ENCODE measurements at places on chromosomes 12 and 14. TPM values are rescaled to one million over a fixed set of nuclear protein-coding genes. Genes with fewer than 3 reads are reported as not detected.

Gene IL23A
- 19.8 TPM for total RNA-seq

Gene LRFN5
- total RNA-seq, result 0.46 TPM

Gene MIPOL1
- total RNA-seq, result not detected

Gene PARP2
- total RNA-seq, result 22.1 TPM

Gene GLT1D1
- 0.08 TPM for total RNA-seq

Gene C14orf132
- total RNA-seq, result 0.61 TPM

Gene ARF3
- 98.6 TPM for total RNA-seq

Gene BHLHE41
- not detected for total RNA-seq

Gene SERPINA9
- not detected for total RNA-seq

Gene TMEM63C
- total RNA-seq, result 0.65 TPM

DNA sequence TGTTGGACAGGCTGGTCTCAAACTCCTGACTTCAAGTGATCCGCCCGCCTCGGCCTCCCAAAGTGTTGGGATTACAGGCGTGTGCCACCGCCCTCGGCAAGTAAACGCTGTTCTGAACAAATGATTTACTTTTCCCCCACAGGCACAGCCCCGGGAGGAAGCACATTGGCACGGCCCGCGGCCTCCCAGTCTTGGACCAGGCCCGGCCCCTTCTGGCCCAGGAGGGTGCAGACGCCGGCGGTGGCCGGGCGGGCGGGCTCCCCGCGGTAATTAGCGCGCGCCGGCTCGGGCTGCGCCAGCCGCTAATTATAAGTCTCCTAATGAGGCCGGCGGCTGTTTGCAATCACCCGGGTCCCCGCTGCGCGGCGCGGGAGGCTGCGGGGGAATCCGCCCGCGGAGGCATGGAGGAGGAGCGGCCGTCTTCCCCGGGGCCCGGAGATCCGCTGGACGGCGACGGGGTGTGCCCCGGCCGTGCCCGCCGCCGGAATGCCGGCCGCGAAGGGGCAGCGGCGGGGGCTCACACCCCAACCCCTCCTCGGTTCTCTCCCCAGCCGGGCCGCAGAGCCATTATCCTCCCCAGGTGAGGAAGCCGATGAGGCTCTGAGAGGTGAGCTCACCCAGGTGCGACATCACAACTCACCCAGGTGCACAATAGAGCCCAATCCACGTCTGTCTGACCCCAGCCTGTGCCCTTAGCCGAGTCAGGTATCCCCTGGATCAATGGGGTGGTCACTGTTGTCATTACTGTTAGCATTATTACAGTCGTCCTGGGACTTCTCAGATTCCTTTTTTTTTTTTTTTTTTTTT lies 3.3 kb upstream of the POP5 start:
- peak; percentile 51 for DNase-seq

GRCh38 chr14:45377166-45377565 lies 124.2 kb upstream of the MIS18BP1 start:
- no peak for DNase-seq

- no peak for DNase-seq
Observed at GRCh38 chr14:48382961-48383360, 707.6 kb upstream of the MDGA2 start.

- no peak for DNase-seq
Observed at GRCh38 chr12:123058980-123059379, 78.5 kb downstream of the ARL6IP4 start.

- no peak for DNase-seq
Observed at GRCh38 chr12:116662612-116663144, 75.2 kb downstream of the SPRING1 start.

- no peak for DNase-seq
Observed at GRCh38 chr14:51396222-51396815, 156.3 kb downstream of the TMX1 start.

DNA sequence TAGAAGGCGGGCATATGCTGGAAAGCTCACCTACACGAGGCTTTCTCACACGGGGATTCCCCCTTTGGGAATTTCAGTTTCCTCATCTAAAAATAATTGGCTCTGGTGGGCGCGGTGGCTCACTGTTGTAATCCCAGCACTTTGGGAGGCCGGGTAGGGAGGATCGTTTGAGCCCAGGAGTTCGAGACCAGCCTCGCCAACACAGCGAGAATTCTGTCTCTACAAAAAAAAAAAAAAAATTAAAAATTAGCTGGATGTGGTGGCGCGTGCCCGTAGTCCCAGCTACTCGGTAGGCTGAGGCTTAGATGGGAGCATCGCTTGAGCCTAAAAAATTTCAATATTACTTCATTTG lies 400 bp upstream of the NDUFA12 start:
- DNase-seq, result no peak

DNA sequence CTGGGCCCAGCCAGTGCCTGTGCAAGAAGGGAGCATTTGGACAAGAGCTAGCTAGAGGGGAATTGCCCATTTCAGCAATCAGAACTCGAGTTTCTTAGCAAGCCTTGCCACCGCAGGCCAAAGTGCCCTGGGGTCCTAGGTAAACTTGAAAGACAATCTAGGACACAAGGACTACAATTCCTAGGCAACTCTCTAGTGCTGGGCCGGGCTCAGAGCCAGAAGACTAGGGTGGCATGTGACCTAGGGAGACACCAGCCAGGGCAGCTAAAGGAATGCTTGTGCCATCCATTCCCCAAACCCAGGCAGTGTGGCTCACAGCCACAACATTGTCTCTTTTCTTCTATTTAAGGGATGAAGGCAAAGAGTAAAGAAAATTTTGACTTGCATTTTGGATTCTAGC lies 205.0 kb downstream of the BMP4 start:
- DNase-seq, result no peak

GRCh38 chr12:108156717-108157116 lies 27.6 kb downstream of the WSCD2 start:
- DNase-seq, result no peak

DNA sequence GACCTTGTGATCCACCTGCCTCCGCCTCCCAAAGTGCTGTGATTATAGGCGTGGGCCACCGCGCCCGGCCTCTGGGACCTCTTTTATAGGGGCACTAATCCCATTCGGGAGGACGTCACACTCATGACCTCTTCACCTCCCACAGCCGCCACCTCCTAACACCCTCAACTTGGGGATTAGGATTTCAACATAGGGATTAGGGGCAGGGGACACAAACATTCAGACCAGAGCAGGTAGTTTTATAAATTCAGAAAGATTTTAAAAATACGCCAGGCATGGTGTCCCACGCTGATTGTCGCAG lies 49.4 kb downstream of the TPCN1 start:
- no peak for DNase-seq

- no peak for DNase-seq
Observed at GRCh38 chr14:61861320-61861865, 99.2 kb downstream of the SNAPC1 start.

GRCh38 chr12:50057896-50058670 lies 687 bp downstream of the ASIC1 start:
- DNase-seq, result no peak

- DNase-seq, result no peak
Observed at GRCh38 chr14:81268016-81268416, 47.3 kb upstream of the GTF2A1 start.

DNA sequence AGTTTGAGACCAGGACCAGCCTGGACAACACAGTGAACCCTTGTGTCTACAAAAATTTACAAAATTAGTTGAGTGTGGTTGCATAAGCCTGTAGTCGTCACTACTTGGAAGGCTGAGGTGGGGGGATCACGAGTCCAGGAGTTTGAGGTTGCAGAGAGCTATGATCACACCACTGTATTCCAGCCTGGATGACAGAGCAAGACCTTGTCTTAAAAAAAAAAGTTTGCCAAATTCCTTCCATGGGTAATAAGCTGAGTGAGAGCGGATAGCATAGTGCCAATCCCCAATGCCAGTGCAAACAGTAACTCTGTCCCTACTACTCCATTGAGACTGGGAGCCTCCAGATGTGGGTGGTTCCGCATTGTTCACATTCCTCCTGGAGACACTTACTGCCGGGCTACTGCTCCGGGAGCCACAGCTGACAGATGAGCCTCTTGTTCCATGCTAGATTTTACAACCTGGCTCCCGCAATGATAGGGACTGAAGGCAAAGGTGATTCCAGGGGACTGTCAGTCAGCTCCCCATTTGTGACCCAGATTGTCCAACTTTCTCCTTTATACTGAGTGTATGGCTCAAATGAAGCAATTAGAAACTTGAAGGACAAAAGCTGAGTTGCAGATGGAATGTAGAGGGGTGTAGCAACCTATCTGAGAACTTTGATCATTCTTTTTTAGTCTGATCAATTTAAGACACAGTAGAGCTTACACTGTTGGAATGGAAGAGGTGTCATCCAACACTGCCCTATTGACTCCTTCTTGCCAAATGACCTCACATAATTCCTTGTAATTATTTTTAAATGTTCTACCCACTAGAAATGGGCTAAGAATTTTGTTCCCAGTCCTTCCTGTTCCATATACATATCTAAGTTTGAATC lies 13.4 kb upstream of the FRMD6 start:
- DNase-seq, result no peak

- DNase-seq, result no peak
Observed at GRCh38 chr14:69593018-69593677, 18.2 kb upstream of the SUSD6 start.

DNA sequence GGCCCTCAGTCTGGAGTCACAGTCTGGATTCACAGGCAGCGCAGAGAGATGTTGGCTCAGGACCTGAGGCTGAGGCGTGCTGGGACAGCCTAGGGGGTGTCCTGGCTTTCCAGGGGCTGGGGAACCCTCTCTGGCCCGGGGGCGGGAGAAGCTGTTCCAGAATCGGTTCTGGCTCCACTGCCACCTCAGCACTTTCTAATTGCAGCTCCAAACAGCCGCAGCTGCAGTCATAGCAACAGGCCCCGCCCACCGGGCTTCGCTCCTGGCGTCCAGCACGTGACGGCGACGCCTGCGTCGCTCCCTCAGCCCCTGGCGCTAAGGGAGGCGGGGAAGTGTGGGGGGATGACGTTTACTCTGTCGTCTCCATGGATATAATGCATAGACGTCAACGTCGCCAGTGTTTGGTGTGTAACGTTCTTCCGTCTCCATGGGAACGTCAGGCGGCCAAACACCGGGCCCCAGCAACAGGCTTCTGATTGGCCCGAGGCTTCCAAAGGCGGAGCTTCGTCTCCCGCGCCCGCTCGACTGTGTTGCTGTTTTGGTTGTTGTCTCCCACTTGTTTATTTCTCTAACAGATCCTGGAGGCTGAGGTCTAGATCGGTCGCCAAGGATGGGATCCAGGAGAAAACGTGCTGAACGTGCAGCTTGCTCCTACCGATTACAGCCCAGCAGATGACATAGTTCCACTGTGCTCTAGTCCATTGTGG lies 19.7 kb upstream of the FOS start:
- DNase-seq, result peak; percentile 100

DNA sequence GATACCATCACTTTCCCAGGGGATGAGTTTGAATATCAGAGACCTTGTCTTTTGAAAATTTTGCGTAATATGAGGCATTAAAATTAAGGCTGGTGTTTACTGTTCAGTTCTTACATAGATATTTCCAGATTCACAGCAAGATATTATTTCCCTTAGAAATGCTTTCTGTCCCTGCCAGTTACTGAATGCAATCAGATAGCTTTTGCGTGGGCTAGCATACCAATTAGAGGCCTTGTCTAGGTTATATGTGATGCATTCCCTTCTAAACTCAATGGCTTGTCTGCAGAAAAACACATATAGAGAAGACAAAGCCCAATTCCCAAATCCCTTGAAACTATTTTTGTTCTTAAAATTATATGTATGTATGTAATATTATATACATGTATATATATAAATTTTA lies 167.8 kb downstream of the RMST start:
- DNase-seq, result no peak

DNA sequence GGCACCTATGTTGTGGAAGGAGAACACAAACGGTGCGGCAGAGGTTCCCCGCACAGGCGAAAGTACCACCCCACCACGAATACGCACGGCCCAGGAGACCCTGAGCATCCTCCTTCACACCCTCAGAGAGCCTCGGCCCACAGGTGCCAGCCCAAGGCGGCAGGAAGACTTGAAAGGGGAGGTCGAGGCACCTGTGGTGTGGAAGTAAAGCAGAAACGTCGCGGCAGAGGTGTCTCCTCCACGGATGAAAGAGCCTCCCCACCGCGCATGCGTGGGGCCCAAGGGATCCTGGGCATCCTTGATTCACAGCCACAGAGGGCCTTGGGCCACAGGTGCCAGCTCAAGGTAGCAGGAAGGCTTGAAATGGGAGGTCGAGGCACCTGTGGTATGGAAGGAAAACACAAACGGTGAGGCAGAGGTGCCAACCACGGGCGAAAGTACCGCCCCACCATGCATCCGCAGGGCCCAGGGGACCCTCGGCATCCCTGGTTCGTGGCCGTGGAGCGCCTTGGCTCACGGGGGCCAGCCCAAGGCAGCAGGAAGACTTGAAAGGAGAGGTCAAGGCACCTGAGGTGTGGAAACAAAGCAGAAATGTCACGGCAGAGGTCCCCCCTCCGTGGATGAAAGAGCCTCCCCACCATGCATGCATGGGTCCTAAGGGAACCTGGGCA lies 380.1 kb downstream of the ALG10 start:
- DNase-seq, result peak; percentile 1

DNA sequence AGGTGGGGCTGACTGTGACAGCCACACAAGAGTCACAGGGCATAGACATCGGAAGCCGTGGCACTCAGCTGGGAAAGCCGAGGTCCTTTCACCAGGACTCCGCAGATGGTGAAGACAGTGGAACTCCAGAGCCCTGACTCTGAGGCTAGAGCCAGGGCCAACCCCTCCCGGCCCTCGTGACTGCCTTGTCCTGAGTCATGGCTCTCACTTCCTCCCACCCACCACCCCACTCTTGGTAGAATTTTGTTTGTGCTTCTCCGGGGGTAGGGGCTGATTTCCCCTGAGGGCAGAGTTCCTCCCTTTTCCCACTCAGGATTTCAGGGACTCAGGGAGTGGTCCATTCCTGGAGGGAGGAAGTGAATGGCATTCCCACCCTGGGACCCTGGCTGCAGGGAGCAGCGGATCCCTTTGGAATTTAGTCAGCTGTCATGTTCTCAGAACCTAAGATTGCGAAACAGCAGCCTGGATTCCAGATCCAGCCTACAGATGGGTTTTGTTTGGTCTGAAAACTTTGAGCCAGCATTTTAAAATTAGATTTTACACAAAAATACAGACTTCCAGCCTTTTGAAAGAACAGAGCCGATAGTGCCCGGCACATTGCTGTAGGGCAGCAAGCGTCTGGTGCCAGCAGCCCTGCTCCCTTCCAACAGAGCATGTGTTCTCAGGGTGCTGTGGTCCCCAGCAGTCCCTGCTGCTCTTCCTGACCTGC lies 50.7 kb downstream of the TPCN1 start:
- no peak for DNase-seq

- no peak for DNase-seq
Observed at GRCh38 chr14:101861464-101861863, 100.0 kb downstream of the PPP2R5C start.

GRCh38 chr12:1592444-1593173 lies 1.8 kb downstream of the FBXL14 start:
- DNase-seq, result peak; percentile 51

GRCh38 chr14:82704218-82704617 lies 1170.6 kb upstream of the SEL1L start:
- no peak for DNase-seq
